ENCODE measurements at places on chromosomes 5 and 9.

- DNase-seq, result no peak
Observed at GRCh38 chr5:149959406-149960236, 937 bp upstream of the SLC26A2 start.

- no peak for DNase-seq
Observed at GRCh38 chr9:6757132-6757455, 679 bp upstream of the KDM4C start.

- DNase-seq, result no peak
Observed at GRCh38 chr5:125152461-125153189, 406.2 kb upstream of the ZNF608 start.

- no peak for DNase-seq
Observed at GRCh38 chr9:89780959-89781358, 176.1 kb downstream of the GADD45G start.

DNA sequence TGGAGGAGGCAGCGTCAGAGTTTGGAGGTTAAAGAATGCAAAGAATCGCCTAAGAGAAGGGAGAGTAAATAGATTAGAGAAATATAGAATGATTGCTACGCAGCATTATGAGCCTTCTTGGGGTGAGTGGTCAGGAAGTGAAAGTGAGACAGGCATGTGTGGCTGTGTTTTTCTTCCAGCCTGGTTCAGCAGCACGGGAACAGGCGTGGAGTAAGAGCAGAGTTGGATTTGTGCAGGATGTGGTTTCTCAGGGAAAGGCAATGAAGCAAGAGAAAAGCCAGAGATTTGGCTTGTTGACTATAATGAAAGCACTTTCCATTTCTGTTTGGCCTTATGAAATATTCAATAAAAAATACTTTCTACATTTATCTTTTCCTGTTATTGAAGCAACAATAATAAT is 34.3 kb upstream of the FRMD3 start:
- no peak for DNase-seq

GRCh38 chr9:125028041-125028440 is 87.2 kb upstream of the GOLGA1 start:
- no peak for DNase-seq

GRCh38 chr5:78594610-78595457 is 53.7 kb downstream of the LHFPL2 start:
- DNase-seq, result no peak
